ENCODE measurements at places on chromosomes 13 and 19. TPM values are rescaled to one million over a fixed set of nuclear protein-coding genes. Genes with fewer than 3 reads are reported as not detected.

DNA sequence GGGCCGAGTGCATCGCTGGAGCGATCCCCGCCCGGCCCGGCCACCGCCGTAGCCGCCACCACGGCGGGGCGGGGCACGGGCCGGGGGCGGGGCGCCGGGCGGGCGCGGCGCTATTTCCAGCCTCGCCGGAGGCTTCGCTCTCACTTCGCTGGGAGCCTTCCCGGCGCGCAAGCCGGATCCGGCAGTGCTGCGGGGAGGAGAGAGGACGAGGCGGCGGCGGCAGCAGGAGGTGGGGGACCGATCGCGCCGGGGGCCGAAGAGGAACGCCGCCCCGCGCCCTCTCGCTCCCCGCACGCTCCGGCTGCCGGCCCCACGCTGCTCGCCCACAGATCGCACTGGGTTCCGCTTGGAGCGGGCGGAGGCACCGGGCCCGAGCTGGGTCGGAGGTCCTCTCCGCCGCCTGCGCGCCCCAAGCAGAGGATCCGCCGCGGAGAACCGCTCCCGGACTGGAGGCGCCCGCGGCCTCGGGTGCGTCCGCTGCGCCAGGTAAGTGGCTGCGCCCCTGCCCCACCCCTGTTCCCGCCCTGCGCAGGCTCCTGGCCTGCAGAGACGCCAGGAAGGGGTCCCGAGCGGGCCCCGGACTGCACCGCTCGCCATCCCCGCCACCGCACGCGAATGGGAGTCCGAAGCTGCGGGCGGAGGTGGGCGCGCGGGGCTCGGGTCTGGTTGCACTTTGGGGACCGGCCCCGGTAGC, at the start of gene CHST8:
Gene CHST8, plus strand, starts transcription at position 143 of the 694 bp plus-strand sequence. CDS start 67,309 bp downstream, outside the sequence.
- no peaks in the 10 kb centered on the region for H3K4me1 ChIP-seq
- DNase-seq, result no peak
- no peak within 1 kb of the TSS for H3K27ac ChIP-seq
- peaks cover 12% of the 10 kb centered on the region for H3K27me3 ChIP-seq
- H3K4me3 ChIP-seq, result no peak within 1 kb of the TSS

- no peak for DNase-seq
- no peak overlapping the region for H3K4me3 ChIP-seq
- H3K27me3 ChIP-seq, result no peaks in the 10 kb centered on the region
- peaks cover 5% of the 10 kb centered on the region for H3K4me1 ChIP-seq
- no peaks in the 10 kb centered on the region for H3K36me3 ChIP-seq
Observed at GRCh38 chr19:6604906-6605305, 14.0 kb upstream of the CD70 start.

DNA sequence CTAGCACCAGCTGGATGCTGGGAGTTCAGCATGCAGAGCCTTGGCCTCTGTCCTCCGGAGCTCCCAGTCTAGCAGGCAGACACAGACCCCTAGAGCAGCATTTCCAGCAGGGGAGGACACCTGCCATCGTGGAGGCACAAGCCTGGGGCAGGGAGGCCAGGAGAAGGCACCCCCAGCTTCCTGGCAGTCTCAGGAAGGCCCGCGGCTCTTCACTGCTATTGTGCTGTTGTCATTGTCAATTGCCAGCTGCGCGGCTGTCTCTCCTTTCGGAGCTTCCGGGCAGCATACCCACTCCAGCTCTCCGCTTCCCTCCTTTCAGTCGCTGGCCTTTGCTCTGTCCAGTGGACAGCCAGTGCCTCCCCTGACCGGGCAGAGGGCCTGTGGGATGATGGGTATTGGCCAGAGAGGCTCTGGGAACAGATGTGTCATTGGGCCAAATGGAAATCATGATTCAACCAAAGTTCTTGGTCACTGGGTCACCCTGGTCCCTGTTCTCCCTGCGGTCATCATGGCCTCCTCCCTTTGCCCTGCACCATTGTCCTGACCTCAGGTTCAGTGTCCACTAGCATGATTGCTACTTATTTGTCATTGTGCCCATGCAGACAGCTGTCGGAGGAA, 93.0 kb downstream of the SLC7A1 start:
- no peaks in the 10 kb centered on the region for H3K36me3 ChIP-seq
- H3K4me1 ChIP-seq, result no peaks in the 10 kb centered on the region
- H3K27me3 ChIP-seq, result peaks cover 4% of the 10 kb centered on the region
- H3K4me3 ChIP-seq, result no peak overlapping the region

- H3K27ac ChIP-seq, result no peak overlapping the region
- H3K36me3 ChIP-seq, result no peaks in the 10 kb centered on the region
- no peak for DNase-seq
- no peaks in the 10 kb centered on the region for H3K4me1 ChIP-seq
- no peaks in the 10 kb centered on the region for H3K27me3 ChIP-seq
Observed at GRCh38 chr13:35838356-35838755, 292.8 kb downstream of the DCLK1 start.

GRCh38 chr13:71583581-71583980, 283.4 kb downstream of the DACH1 start:
- no peaks in the 10 kb centered on the region for H3K27me3 ChIP-seq
- no peaks in the 10 kb centered on the region for H3K4me1 ChIP-seq
- no peaks in the 10 kb centered on the region for H3K36me3 ChIP-seq
- DNase-seq, result no peak
- H3K4me3 ChIP-seq, result no peak overlapping the region

- no peaks in the 10 kb centered on the region for H3K36me3 ChIP-seq
- H3K4me3 ChIP-seq, result no peak overlapping the region
- H3K27ac ChIP-seq, result no peak overlapping the region
- no peaks in the 10 kb centered on the region for H3K27me3 ChIP-seq
- no peak for DNase-seq
Observed at GRCh38 chr13:31322702-31323405, 123.1 kb downstream of the B3GLCT start.

- H3K27ac ChIP-seq, result no peak overlapping the region
- no peak overlapping the region for H3K4me3 ChIP-seq
- DNase-seq, result no peak
- H3K27me3 ChIP-seq, result no peaks in the 10 kb centered on the region
- no peaks in the 10 kb centered on the region for H3K36me3 ChIP-seq
Observed at GRCh38 chr19:11465600-11465999, 15.2 kb downstream of the ELAVL3 start.

Gene CEACAM8
- total RNA-seq, result not detected

- no peak for DNase-seq
- no peak overlapping the region for H3K27ac ChIP-seq
- H3K36me3 ChIP-seq, result peaks cover 27% of the 10 kb centered on the region
- H3K4me1 ChIP-seq, result peaks cover 7% of the 10 kb centered on the region
- H3K4me3 ChIP-seq, result no peak overlapping the region
- no peaks in the 10 kb centered on the region for H3K27me3 ChIP-seq
Observed at GRCh38 chr19:21362291-21362690, 3.5 kb downstream of the ZNF738 start.

DNA sequence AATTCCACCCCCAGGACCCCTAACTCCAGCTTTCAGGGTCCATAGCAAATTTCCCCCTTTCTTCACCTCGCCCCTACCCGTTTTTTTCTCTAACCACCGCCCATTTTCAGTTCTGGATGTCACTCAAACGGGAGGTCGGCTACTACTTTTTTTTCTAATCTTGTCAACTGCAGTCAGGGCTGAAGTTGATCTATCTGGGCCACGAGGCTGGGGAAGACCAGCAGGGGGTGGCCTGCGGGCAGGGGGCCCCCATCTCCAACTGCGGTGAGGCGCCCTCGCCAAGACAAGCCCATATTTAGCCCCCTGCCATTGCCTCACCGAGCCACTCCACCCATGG, 748 bp downstream of the LHFPL6 start:
- H3K27ac ChIP-seq, result no peak overlapping the region
- H3K4me1 ChIP-seq, result peaks cover 14% of the 10 kb centered on the region
- DNase-seq, result peak; percentile 7
- peaks cover 9% of the 10 kb centered on the region for H3K27me3 ChIP-seq
- peak overlapping the region; percentile 43 for H3K4me3 ChIP-seq

DNA sequence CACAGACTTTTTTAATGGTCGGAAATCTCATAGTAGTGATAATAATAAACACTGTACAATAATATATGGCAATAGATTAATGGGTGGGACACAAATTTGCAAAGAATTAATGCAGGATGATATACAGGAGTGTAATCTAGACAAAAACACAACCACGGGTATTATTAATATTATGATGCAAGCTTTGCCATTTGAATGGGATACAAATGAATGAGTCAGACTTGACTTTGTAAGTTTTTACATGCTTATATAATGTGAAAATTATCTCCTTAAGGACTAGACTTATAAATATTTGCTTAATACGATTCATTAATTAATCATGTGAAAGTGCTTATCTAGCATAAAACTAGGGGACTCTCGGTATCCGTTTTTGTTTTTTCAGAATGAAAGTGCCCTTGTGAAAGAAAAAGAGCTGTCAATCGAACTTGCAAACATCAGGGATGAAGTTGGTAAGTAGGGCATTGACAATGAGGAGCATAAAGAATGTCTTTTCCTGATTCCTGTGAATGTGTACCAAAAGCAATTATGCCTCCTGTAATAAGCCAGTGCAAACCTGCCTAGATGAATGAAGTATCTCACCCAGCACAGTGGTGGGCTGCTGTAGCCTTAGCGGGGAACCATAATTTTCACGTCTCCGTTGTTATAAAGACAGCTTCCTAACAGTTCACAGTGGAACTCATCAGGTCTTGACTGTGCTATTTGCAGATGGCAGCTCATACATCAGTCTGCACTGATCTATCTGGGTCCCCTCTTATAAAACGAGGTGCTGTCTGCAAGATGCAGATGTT, 155.7 kb downstream of the SLC7A1 start:
- no peak for DNase-seq
- H3K36me3 ChIP-seq, result no peaks in the 10 kb centered on the region
- H3K27me3 ChIP-seq, result no peaks in the 10 kb centered on the region
- no peak overlapping the region for H3K4me3 ChIP-seq

DNA sequence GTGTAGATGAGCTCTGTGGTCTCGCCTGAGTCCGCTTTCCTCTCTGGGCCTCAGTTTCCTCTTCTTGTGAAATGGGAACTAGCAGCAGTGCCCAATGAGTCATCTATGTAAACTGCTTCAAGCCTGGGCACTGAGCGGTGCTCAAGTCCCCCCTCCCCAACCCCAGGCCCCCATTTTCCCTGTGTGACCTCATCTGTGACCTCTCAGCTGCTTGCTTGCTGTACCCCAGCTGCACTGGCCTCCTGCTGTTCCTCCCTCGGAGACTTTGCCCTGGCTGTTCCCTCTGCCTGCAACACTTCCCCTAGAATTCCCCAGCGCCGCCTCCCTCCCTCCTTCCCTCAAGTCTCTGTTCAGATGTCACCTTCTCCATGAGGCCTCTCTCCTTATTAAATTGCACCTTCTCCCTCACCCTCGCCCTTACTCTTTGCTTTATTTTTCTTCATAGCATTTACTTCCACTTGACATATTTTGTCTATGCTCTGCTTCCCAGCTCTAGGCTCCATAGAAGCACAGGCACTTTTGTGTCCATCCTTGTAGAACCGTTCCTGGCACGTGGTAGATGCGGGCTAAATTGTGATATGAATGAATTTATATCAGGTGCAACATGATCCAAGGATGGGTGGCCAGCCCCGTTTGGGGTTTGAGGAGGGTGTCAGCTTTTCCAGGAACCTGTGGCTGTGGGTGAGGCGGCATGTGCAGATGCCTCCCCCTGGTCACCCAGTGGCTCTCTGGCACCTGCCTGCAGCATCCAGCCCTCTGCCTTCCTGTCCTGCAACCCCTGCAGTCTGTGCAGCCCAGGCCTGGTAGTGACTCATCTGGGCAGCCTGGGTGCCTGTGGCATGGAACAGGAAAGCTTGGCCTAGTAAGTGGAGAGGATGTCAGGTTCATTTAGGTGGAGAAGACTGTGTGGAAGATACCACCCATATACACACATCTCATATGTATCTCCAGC, 26.3 kb downstream of the SIPA1L3 start:
- no peaks in the 10 kb centered on the region for H3K27me3 ChIP-seq
- no peaks in the 10 kb centered on the region for H3K36me3 ChIP-seq
- peaks cover 26% of the 10 kb centered on the region for H3K4me1 ChIP-seq

DNA sequence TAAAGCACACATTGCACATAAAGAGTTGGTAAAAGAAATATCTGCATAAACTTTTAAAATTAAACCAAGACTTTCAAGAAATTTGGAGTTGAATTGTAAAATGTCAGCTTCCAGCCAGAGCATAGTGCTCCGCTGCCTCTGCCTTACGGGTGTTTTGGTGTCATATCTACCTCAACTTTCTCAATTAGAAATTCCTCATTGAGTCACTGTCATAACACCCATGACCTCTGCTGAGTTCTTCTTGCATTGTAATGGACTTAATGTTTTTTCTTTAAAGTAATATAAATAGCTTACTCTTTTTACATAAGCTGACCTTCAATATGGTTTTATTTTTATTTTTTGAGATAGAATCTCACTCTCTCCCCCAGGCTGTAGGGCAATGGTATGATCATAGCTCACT, 551.0 kb upstream of the NBEA start:
- H3K36me3 ChIP-seq, result no peaks in the 10 kb centered on the region
- H3K4me3 ChIP-seq, result no peak overlapping the region
- H3K4me1 ChIP-seq, result no peaks in the 10 kb centered on the region
- H3K27ac ChIP-seq, result no peak overlapping the region
- H3K27me3 ChIP-seq, result no peaks in the 10 kb centered on the region
- no peak for DNase-seq

DNA sequence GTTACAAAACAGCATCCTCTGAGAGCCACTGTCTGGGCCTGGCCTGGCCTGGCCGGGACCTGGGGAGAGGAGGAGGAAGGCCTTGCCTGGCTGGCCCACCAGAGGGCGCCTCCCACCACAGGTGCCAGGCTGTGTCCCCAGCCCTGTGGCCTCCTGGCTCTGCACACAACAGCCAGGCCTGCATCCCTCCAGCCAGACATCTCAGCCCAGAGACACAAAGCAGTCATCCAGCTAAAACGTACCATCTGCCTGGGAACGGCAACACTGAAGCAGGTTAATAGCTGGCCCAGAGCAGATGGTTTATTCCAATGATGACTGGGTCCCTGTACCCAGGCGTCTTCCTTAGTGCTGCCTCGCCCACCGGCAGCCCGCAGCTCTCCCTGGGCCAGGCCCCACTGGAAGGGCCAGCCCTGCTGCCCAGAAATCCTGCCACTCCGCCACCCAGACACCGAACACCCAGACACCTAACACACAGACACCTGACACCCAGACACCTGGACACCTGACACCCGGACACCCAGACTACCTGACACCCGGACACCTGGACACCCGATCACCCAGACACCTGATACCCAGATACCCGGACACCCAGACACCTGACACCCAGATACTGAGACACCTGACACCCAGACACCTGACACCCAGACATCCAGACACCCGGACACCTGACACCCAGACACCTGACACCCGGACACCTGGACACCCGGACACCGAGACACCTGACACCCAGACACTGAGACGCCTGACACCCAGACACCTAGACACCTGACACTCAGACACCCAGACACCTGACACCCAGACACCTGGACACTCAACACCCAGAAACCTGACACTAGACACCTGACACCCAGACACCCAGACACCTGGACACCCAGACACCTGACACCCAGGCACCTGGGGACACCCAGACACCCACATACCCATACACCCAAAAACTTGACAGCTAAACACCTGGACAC, 20.1 kb downstream of the C19orf12 start:
- DNase-seq, result peak; percentile 79
- H3K4me3 ChIP-seq, result no peak overlapping the region
- peaks cover 23% of the 10 kb centered on the region for H3K4me1 ChIP-seq
- H3K27me3 ChIP-seq, result no peaks in the 10 kb centered on the region

DNA sequence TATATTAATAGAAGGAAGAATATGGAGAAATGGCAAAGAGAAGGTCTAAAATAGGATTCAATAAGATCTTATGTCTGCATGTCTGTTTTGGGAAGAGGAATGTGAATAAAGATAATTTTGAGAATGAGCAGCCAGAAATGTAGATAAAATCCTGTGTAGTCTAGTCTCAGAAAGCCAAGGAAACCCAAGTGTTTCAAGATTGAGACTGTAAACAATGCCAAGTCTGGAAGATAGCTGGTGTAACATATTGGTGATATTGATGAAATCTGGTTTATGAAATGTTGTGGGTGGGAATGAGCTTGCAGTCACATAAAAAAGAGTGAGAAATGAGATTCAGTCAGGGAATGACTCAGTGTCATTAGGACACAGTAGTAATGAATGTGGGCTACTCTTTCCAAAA, 1180.3 kb upstream of the PCDH20 start:
- no peak for DNase-seq
- no peaks in the 10 kb centered on the region for H3K36me3 ChIP-seq
- H3K27ac ChIP-seq, result no peak overlapping the region
- no peaks in the 10 kb centered on the region for H3K4me1 ChIP-seq
- no peaks in the 10 kb centered on the region for H3K27me3 ChIP-seq
